ENCODE measurements at places on chromosomes 5 and 9.

- DNase-seq, result no peak
Observed at GRCh38 chr5:1769752-1770442, 29.7 kb downstream of the MRPL36 start.

DNA sequence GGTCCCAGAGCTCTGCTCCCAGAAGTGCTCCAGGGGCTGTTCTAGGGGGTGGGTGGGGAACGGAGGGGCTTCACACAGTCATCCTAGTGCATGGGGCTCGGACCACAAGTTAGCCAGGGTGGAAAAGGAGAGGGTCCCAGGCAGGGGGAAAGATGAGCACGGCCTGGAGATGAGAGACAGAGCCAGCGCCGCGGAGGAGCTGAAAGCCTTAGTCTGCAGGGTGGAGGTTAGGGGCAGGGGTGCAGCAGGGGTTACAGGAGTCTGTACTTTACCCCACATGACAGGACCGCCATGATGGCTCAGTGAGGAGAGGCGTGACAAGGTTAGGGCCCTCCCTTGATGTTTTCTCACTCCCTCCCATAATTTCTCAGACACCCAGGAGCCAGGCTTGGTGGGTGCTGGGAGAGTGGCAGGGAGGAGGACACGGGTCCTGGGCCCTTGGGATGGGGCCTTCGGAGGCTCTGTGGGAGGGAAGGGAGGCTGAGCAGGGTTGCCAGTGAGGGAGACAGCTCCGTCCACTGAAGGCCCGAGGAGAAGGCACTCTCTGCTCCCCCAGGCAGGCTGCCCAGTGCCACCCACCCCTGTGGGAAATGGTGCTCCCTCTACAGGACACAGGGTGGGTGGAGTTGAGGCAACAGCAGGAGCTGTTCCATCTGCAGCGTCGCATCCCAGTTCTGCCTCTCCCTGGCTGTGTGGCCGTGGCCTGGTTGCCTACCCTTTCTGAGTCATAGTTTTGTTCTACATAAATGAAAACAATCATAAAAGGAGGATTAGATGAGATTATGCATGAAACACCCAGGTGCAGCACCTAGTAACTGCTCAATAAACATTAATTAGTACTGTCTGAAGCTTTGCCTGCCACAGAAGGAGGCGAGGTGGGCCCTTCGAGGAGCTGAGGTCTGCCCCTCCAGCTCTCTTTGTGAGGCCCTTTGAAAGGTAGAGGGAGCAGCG is 66.2 kb downstream of the NDST1 start:
- DNase-seq, result peak; percentile 40

DNA sequence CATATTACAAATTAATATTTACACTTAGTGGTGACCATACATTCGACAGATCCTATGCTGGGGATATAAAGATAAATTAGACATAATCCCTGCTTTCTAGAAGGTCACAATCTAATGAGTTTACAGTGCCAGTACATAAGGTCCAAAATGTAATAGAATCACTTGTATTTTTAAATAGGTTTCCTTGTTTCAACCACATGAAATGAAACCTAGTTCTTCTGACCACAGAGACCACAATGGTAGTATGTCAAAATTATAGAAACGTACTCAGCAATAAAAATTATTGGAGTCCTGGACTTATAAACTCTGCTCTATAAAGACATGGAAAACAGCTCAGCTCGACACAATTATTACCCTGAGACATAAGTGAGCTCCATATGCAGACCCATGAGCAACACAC is 444.3 kb downstream of the SPOCK1 start:
- DNase-seq, result no peak

GRCh38 chr9:115668521-115668920 is 485.1 kb upstream of the PAPPA start:
- DNase-seq, result peak; percentile 96

GRCh38 chr5:114789773-114790402 is 379.8 kb downstream of the TRIM36 start:
- DNase-seq, result peak; percentile 55

- DNase-seq, result no peak
Observed at GRCh38 chr5:151611127-151611775, 20.1 kb upstream of the FAT2 start.

DNA sequence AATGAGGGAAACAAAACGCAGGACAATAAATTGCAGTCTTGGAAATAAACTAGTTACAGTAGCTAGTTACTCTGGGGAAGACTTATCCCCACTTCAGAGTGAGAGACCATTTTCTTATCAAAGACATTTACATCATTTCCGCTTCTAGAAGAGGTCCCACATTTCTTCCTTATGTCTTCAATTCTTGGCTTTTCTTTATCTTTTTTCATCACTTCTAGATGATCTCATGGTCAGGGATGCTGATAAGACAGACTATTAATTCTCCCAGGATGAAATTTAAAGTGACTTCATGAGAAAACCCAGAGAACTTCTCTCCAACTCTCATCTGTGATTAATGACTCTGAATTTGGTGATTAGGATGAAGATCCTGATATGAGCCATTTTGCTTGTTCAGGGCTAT is 229.1 kb downstream of the MTRR start:
- no peak for DNase-seq

GRCh38 chr9:20041697-20042081 is 252.9 kb upstream of the SLC24A2 start:
- DNase-seq, result no peak

DNA sequence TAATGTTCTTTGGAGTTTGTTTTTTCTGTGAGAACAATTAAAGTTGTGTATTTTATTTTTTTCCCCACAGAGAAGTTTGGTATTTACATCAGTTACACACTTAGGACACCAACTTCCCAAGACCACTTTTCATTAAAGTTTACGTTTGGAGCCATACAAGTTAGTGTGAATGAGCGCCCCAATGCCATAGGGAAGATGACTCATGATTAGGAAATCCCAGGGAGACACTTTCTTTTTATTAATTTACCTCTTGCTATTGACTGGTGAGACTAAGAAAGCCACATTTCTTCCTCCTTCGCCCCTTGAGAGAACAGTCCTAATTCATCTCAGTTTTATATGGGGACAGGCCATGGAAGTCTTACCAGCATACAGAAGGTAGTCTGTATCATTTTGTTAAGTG is 57.1 kb downstream of the EDIL3 start:
- DNase-seq, result no peak

GRCh38 chr9:136931611-136932130 is 12.9 kb downstream of the FBXW5 start:
- DNase-seq, result no peak

DNA sequence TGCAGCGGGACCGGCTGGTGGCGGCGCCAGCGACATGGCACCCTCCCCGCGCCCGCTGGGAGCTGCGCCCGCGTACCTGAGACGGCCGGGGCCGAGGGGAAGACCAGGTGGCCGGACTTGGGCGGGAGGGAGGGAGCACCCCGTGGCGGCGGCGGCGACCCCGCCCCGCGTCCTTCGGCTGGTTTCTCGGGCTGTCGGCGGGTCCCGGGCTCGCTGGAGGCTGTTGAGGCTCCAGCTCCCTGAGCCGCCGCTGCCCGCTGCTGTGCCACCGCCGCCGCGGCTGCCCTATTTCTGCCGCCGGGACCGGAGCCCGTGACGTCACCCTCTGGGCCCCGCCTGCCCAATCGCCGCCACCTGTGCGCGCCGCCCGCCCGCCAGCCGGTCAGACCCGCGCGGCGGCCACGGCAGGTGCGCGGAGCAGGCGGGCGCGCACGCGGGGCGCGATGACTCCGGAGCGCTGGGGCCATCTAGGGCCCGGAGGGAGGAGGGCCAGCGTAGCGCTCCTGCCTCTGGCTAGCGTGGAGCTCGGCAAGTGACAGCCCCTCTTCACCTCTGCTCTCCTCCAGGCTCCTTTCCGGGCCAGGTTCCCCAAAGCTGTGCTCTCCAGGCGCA is at the start of gene FSTL4:
Gene FSTL4 (minus strand): TSS at position 293 of the 612 bp plus-strand sequence.
- no peak for DNase-seq
